ENCODE measurements at places on chromosomes 2 and 18. TPM values are rescaled to one million over a fixed set of nuclear protein-coding genes. Genes with fewer than 3 reads are reported as not detected.

Gene ERICH2
- not detected for total RNA-seq

DNA sequence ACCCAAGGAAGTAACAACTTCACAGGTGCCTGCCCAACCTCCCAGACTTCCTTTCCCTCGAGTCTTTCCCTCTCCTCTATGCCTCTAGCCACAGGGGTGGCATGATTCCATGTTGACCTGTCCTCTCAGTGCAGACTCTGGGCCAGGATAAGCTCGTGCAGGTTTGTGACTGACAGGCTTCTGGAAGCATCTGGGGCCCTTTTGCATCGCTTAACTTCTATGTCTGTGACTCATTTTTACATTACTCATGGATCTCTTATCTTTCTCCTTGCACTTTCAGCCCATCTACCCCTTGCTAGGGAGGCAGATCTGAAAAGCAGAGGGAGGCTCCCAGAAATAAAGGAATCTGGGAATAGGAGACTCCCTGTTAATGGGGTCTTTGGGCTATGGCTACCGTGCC lies 98.5 kb upstream of the RIOK3 start:
- no peak overlapping the region for H3K4me3 ChIP-seq
- no peaks in the 10 kb centered on the region for H3K27me3 ChIP-seq
- DNase-seq: peak; percentile 76
- peak overlapping the region; percentile 36 for H3K27ac ChIP-seq
- H3K36me3 ChIP-seq: peaks cover 2% of the 10 kb centered on the region
- H3K4me1 ChIP-seq: peaks cover 25% of the 10 kb centered on the region

DNA sequence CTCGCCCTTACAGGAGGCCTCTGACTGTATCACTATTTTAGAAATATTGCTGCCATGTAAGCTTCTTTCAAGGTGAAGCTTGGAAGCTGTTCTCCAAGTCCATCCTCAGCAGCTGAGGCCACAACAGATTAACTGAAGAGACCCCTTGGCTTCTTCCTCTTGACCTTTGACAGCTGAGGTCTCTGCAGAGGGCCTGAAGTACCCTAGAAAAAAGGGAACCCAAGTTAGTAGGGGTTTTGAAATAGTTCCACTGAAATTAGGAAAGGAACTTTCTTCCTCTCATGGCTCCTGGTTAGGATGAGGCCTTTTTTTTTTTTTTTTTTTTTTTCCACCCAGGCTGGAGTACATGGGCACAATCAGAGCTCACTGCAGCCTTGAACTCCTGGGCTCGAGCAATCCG lies 15.5 kb upstream of the IHH start:
- 0 out of 2 replicates have a peak, but pooled peaks cover 2% of the 10 kb centered on the region for H3K4me1 ChIP-seq
- H3K36me3 ChIP-seq: peaks cover 11% of the 10 kb centered on the region
- H3K4me3 ChIP-seq: no peak overlapping the region
- no peak for DNase-seq
- H3K27me3 ChIP-seq: no peaks in the 10 kb centered on the region

DNA sequence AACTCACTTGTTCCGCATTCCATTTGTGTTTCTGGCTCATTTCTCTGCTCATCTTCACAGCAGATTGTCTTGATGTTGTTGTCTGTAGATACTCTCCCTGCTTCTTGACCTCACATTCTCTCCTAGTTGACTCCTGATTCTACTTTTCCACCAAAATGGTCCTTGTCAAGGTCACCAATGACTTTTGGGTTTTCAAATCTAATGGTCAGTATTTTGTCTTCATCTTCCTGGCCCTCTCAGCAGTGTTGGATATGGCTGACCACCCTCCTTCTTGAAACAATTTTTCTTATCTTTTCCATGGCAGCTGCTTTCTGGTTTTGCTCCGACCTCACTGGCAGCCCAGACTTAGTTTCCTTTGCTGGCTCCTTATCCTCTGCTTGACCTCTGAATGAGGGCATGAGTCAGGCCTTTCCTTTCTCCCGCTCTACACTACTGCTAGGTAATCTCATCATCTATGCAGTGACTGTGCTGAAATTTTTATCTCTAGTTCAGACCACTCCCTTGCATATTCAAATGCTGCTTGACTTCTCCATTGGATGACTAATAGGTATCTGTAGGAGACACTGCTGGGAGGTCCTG lies 386.6 kb upstream of the SPRED2 start:
- H3K4me3 ChIP-seq: no peak overlapping the region
- no peaks in the 10 kb centered on the region for H3K27me3 ChIP-seq
- no peaks in the 10 kb centered on the region for H3K4me1 ChIP-seq
- H3K36me3 ChIP-seq: no peaks in the 10 kb centered on the region
- H3K27ac ChIP-seq: no peak overlapping the region
- no peak for DNase-seq

Data from IMR-90 (cell line).